ENCODE measurements at places on chromosomes 5 and 9.
A peak's percentile ranks its signal among the peaks of the same experiment; 100 is the strongest.

GRCh38 chr5:41410737-41411136 lies 99.7 kb downstream of the PLCXD3 start:
- DNase-seq: no peak

GRCh38 chr5:31492869-31493268 lies 39.0 kb downstream of the DROSHA start:
- DNase-seq: peak; percentile 26

DNA sequence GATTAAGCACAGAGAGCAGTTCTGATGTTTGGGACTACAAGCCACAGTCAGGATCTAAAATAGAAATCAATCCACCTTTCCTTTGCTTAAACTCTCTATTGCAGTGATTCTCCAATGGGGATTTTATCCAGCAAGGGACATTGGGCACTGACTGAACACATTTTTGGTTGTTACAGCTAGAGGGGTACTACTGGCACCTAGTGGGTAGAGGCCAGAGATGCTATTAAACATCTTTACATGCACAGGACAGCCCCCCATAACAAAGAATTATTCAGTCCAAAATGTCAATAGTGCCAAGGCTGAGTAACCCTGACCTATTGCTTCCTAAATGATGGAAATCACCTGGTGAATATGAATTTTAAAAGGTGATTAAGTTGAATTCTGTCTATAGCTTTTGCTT lies 12.0 kb downstream of the ZNF622 start:
- no peak for DNase-seq

DNA sequence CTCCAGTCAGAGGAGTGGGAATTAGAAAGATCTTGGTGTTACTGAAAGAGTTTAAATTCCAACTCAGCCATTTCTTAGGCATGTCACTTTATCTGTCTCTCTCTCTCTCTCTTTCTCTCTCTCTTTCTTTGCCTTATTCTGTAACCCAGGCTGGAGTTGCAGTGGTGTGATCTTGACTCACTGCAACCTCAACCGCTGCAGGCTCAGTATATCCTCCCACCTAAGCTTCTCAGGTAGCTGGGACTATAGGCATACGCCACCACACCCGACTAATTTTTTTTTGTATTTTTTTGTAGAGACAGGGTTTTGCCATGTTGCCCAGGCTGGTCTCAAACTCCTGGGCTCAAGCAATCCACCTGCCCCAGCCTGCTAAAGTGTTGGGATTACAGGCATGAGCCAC lies 18.3 kb downstream of the RABEPK start:
- no peak for DNase-seq

- no peak for DNase-seq
Observed at GRCh38 chr5:17890501-17890900, 256.2 kb downstream of the TAF11L14 start.

DNA sequence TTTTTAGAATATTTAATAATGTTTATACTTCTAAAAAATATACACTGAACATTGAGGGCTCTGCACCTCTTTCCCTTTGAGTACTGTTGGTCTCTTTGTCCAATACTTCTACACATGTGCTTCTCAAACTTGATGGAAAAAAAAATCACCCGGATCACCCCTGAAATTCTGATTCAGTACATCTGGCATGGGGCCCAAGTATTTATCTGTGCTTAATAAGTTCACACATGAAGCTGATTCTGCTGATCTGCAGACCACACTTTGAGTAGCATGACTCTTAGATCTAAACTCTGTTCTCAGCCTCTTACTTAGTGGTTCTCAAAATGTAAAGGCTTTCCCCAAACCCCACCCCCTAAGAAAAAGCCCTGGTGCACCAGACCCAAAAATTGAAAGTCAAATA lies 12.0 kb downstream of the RUSC2 start:
- DNase-seq: no peak

- no peak for DNase-seq
Observed at GRCh38 chr5:18605186-18605585, 970.9 kb downstream of the TAF11L14 start.

GRCh38 chr9:80789831-80790230 lies 899.5 kb downstream of the TLE1 start:
- no peak for DNase-seq

DNA sequence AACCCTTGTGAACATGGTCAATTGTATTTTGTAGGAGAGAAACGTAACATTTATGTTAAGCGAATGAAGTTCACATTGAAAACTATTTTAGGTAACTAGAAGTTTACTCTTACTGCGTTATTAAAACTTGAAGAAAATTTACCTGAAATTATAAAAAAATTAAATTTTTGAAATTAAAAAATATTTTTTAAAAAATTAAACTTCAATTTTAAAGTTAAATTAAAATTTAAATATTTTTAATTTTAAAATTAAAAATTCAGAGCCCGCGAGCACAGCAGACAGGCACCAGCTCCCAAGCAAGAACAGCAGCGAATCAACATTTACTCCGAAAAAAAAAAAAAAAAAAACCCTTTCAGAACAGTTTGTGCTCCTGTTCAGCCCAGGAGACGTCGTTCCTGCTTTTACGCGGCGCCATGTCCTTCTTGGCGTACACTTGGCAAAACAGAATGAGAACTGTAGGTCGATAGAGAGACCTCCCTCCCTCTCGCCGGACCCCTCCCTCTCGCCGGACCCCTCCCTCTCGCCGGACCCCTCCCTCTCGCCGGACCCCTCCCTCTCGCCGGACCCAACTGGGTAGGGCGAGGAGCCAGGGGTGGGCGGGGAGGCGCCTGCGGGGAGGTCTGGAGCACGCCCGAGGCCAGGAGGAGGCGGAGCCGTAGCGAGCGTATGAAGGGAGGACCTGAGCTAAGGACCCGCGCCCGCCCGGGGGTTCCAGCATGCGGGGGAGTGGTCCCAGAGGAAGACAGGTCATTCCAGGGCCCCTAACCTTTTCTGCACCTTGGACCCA lies 235.8 kb downstream of the ROR2 start:
- DNase-seq: peak; percentile 15

- DNase-seq: no peak
Observed at GRCh38 chr5:105806596-105806995, 1864.1 kb downstream of the EFNA5 start.

GRCh38 chr5:55713871-55714270 lies 1.7 kb upstream of the SLC38A9 start:
- DNase-seq: no peak

GRCh38 chr5:16427587-16427986 lies 38.0 kb downstream of the ZNF622 start:
- DNase-seq: no peak

GRCh38 chr9:76374783-76375559 lies 19.3 kb downstream of the RFK start:
- peak; percentile 92 for DNase-seq

GRCh38 chr5:94391996-94392395 lies 226.4 kb downstream of the KIAA0825 start:
- DNase-seq: no peak

DNA sequence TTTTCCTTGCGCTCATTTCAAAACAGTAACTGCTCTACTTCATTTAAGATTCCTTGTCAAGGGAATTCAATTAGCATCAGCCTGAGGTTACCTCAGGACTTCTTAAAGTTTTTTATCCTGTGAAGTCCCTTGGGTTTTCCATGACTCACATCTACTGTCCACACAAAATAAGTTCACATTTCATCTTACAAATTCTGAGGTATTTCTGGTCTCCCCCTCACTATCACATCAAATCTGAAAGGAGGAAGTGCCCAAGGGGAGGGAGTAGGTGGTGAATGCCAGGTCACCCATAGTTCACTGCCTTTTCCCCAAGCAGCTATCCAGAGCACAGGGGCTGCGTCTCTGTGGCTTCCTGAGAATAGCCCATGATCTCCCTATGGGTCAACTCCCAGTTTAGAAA lies 227.1 kb upstream of the NREP start:
- peak; percentile 34 for DNase-seq

- DNase-seq: no peak
Observed at GRCh38 chr9:83698976-83699585, 8.7 kb downstream of the UBQLN1 start.

DNA sequence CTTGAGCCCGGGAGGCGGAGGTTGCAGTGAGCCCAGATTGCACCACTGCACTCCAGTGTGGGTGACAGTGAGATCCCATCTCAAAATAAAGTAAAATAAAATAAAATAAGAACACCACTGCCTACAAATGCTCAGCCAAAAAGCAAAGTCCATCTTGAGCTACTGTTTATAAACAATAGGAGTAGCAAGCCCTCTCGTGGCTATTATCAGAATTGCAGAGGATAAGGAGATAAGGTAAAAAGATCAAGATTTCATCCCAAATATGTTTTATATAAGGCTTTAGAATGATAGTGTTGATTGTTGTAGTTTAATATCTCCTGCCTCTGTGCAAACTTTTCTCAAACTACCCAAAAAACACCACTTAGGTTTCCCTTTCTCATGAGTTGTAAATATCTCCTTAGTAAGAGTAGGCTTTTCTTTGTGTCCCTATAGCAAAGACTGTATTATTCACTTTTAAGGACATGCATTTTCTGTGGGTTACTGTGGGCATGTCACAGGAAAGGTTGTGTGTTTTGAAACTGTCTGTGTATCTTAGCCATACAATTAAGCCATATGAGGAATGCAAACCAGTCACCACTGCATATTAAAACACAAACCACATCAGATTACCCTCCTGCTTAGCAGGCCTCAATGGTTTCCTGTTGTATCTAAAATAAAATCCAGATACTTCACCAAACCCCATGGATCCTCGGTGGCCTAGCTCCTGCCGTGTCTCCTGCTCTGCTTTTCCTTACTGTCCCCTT lies 31.8 kb upstream of the CKS2 start:
- peak; percentile 59 for DNase-seq

DNA sequence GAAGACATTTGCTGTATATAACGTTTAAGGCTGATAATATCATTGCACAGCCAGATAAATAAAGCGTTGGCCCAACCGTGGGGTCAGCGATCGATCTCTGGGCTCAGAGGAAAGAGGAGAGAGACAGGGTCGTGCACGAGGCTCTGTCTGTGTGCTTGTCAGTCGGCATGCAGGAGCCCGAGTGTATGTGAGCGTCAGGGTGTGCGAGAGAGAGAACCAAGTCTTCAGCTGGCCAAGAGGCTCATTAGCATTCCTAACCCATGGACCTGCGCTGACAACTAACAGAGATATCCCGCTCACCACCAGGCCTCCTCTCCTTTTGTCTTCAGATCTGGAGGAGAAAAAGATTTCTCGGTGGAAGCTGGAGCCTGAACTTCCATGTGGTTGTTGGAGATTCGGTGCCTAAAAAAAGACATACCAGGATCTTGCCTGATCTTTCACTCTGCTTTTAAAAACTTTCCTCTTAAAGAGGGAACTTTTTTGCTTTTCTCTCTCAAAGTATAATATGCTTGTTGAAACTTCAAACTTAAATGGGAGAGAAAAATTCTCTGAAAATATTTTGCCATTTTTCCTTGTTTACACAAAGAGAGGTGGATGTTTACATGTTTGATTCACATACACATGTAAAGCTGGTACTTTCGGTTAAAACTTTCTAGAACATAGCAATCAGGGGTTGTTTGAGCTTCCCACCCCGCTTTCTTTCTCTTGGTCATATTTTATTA lies 16.5 kb downstream of the NR2F1 start:
- DNase-seq: no peak

DNA sequence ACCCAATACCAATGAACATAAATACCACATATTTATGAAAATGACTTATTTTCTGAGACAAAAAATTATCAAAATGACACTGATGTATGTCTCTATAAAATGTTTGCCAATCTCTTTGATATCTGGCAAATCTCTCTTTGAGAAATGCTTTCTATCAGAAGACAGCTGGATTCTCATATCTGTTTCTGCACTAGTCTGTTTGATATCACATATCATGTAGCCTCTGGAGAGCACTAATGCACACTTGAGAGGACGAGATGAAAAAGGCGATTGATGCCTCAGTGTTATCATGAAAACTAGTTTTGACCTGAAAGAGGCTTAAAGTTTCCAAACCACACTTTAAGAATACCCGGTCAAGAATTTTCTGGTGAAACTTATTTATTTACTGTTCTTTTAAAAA lies 29.1 kb upstream of the ANKRD55 start:
- DNase-seq: no peak

DNA sequence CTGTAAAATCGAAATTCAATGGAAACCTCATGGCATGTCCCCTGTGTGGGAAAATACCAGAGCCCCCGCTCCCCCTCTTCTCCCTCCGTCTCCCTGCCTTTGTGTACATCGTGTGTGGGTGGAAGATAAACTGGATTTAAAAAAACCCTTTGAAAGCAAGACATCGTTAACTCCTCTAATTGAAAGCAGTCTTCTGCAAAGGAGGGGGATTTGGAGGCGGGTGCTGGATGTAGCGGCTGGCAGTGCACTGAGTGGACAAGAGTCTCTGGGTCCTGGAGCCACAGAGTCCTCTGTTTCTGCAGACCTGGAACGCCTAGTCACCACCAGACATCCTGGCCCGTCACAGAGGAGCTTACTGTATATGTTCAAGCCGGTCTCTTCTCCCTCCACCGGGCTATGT lies 169.4 kb downstream of the PAPPA start:
- DNase-seq: no peak

DNA sequence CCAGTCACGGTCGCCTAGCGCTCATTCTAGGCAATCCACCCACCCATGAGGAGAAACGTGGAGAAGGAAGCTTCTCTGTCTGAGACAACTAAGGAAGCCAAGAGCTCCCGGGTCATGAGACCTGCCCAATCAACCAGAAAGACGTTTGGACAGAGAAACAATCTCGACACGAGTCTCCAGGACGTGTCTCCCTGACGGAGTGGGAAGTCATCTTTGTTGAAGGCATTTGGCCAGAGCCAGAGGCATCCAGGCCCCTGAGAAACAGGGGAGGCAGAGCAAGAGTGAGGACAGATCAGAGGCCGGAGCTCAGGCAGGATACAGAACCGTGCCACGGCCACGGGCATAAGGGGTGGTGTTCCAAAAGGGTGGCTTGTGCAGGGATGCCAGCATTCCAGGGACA lies 479.0 kb downstream of the SPATA31A7 start:
- DNase-seq: no peak

GRCh38 chr5:89535411-89535810 lies 652.4 kb upstream of the MEF2C start:
- DNase-seq: peak; percentile 13

DNA sequence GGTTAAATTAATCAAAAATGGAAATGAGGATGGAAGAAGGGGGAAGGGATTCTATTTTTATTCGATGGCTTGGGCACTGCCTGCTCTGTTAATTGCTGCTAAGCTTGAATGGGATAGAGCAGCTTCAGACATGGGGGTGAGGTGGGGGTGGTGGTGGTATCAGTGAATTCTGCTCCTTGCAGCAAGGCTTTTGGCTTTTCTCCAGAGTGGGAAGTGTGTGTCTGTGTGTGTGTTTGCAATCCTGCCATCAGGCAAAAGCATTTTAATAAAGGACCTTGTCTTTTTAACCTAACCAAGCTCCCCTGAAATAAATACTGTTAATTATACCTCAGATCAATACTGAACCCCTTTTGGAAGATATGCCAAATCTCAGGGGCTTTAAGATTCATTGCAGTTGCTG lies 110.9 kb upstream of the GPR151 start:
- DNase-seq: no peak

- no peak for DNase-seq
Observed at GRCh38 chr5:67966712-67967111, 248.8 kb upstream of the PIK3R1 start.

GRCh38 chr5:7902201-7902600 lies 33.3 kb downstream of the MTRR start:
- DNase-seq: no peak

DNA sequence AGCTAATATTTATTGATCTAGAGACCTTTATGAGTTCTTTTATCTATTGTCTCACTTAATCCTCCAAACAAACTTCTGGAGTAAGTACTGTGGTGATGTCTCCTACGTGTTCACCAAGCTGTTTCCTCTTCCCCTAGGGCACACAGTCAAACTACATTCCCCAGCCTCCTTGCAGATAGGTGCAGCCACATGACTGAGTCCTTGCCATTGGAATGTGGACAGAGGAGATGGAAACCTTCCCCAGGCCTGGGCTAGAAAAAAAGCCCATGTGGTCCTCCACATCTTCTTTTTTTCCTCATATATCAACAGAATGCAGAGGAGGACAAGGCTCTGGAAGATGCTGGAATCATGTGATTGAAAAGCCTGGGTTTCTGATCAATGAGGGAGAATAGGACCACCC lies 88.0 kb downstream of the ANKRD55 start:
- peak; percentile 94 for DNase-seq
